ENCODE measurements at places on chromosomes 5 and 9. TPM values are rescaled to one million over a fixed set of nuclear protein-coding genes. Genes with fewer than 3 reads are reported as not detected.

PCDHGB6 gene
- 0.28 TPM for polyA plus RNA-seq

DNA sequence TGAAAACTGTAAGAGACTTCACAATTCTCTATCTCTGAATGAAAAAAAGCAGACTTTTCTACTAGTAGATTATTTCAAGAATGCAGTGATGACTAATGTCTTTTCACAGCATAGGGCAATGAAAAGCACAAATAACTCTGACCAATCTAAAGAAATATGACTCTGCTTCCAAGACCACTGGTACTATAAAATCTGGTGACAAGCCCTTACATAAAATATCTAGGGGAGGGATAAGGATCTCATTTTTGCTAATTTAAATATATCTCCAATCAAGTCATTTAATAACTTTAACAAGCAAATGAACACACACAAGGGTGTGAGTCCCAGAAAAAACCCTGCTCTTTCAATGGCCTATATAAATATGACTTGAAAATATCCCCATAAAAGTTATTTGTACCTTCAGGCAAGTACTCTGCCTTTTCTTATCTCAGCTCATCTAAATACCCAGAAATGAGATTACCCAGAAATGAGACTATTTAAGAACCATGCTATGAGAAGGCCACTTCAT, 105.2 kb downstream of the GNAQ start:
- no peaks in the 10 kb centered on the region for H3K27me3 ChIP-seq
- no peaks in the 10 kb centered on the region for H3K36me3 ChIP-seq
- no peak overlapping the region for H3K27ac ChIP-seq
- no peaks in the 10 kb centered on the region for H3K4me1 ChIP-seq

- no peak overlapping the region for H3K27ac ChIP-seq
- H3K27me3 ChIP-seq = no peaks in the 10 kb centered on the region
- H3K36me3 ChIP-seq = no peaks in the 10 kb centered on the region
- H3K4me1 ChIP-seq = no peaks in the 10 kb centered on the region
- no peak for DNase-seq
These were observed 23.2 kb upstream of the PRRC2B start for GRCh38 chr9:131370638-131371037.

ECSCR gene
- polyA plus RNA-seq = 0.83 TPM

NTRK2 gene
- 1.1 TPM for polyA plus RNA-seq

TNFSF15 gene
- not detected for polyA plus RNA-seq

DNA sequence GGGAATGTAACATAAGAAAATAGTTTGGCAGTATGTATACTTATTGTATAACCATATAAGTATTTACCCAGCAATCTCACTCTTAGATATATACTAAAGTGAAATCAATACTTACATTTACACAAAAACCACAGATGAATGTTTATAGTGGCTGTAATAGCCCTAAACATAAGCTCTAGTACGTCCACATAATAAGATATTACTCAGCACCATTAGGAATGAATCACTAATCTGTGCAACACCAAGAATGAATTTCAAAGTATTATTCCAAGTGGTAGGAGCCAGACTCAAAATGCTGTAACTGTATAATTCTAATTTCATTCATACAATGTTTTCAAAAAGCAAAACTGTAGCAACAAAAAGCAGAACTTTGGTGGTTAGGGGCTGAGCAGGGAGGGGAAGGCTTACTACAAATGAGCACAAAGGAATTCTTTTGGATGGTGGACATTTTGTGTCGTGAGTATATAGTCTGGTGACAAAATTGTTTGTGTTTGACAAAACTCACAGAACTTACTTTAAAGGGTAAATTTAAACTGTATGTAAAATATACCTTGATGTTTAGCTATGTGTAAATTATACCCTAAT, 11.9 kb upstream of the C5orf46 start:
- H3K27me3 ChIP-seq = no peaks in the 10 kb centered on the region
- H3K27ac ChIP-seq = no peak overlapping the region
- H3K4me3 ChIP-seq = no peak overlapping the region

- no peak for DNase-seq
- no peaks in the 10 kb centered on the region for H3K36me3 ChIP-seq
- no peaks in the 10 kb centered on the region for H3K4me1 ChIP-seq
- no peak overlapping the region for H3K27ac ChIP-seq
- no peak overlapping the region for H3K4me3 ChIP-seq
These were observed 126.1 kb upstream of the WWC1 start for GRCh38 chr5:168165221-168165914.

GRCh38 chr5:30605693-30606268, 587.7 kb upstream of the CDH6 start:
- H3K27ac ChIP-seq = no peak overlapping the region
- no peak for DNase-seq
- H3K4me1 ChIP-seq = no peaks in the 10 kb centered on the region
- no peaks in the 10 kb centered on the region for H3K27me3 ChIP-seq

DNA sequence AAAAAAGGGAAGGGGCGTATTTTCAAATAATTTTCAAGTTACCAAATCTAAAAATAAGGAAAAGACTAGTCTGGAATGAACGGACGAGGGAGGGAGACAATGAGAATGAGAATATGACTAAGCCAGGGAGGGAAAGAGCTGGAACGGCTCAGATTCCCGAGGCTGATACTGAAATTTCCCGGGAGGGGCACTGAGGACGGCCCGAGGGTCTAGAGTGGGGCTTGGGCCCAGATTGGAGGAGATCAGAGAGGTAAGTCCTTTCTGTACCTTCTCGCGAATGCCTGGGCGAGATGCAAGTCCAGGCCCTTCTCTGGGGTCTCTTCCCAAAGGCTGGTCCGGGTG, 3.4 kb upstream of the CCIN start:
- H3K27ac ChIP-seq = no peak overlapping the region
- no peak overlapping the region for H3K4me3 ChIP-seq
- no peak for DNase-seq
- H3K36me3 ChIP-seq = no peaks in the 10 kb centered on the region

MRPS30 gene
- 72.3 TPM for polyA plus RNA-seq

DNA sequence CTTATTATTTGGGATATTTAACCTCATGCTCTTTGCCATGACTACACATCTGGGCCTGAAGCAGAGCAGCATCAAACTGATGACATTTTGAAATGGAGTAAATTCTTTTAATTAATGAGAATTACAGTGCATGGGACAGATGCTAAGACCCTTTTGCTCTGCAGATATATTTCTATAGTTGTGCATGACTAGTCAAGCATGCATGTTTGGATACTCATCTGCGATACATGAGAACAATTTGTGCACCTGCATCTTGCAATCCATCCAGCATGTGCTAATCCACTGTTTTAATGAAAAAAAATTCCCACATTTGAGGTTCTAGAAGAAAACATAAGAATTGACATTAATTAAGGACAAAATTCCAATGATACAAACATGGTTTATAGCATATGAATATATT, 1047.6 kb upstream of the ACO1 start:
- H3K4me3 ChIP-seq = no peak overlapping the region
- H3K27me3 ChIP-seq = no peaks in the 10 kb centered on the region
- H3K27ac ChIP-seq = no peak overlapping the region
- H3K36me3 ChIP-seq = no peaks in the 10 kb centered on the region
